NCI-H1436 (cell line): ENCODE measurements at places on chromosomes 11 and 22.

- no peak for DNase-seq
Observed at GRCh38 chr11:79313530-79313913, 127.3 kb downstream of the TENM4 start.

GRCh38 chr22:35930933-35931332, 97.7 kb downstream of the RBFOX2 start:
- peak; percentile 6 for DNase-seq

GRCh38 chr11:27618281-27618915, 81.9 kb downstream of the BDNF start:
- DNase-seq: no peak

- no peak for DNase-seq
Observed at GRCh38 chr11:44848203-44848962, 102.3 kb downstream of the TP53I11 start.
